ENCODE measurements at places on chromosomes 7 and 10.

- DNase-seq = no peak
Measured at GRCh38 chr7:27912751-27913150, 172.8 kb downstream of the TAX1BP1 start.

GRCh38 chr10:43782814-43783213, 134.1 kb upstream of the ZNF32 start:
- no peak for DNase-seq

- no peak for DNase-seq
Measured at GRCh38 chr7:28596245-28596935, 184.1 kb downstream of the CREB5 start.

DNA sequence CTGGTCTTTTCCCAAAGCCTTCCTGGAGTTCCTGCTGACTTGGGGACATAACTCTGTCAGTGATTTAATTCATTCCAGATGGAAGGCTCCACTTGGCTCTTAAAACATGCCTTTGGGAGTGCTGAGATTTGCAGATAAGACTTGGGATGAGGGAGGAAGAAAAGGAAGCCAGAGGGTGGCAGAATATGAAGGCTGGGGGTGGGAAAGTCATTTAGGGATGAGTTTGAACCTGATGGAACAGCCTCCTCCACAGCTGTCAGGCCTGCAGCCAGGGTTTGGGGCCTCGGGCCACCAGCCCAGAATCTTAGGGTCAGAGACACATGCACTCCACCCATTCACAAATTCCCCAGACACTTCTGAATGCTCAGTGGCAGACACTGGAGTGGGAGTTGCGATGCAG, 28.4 kb upstream of the EIF5AL1 start:
- no peak for DNase-seq

DNA sequence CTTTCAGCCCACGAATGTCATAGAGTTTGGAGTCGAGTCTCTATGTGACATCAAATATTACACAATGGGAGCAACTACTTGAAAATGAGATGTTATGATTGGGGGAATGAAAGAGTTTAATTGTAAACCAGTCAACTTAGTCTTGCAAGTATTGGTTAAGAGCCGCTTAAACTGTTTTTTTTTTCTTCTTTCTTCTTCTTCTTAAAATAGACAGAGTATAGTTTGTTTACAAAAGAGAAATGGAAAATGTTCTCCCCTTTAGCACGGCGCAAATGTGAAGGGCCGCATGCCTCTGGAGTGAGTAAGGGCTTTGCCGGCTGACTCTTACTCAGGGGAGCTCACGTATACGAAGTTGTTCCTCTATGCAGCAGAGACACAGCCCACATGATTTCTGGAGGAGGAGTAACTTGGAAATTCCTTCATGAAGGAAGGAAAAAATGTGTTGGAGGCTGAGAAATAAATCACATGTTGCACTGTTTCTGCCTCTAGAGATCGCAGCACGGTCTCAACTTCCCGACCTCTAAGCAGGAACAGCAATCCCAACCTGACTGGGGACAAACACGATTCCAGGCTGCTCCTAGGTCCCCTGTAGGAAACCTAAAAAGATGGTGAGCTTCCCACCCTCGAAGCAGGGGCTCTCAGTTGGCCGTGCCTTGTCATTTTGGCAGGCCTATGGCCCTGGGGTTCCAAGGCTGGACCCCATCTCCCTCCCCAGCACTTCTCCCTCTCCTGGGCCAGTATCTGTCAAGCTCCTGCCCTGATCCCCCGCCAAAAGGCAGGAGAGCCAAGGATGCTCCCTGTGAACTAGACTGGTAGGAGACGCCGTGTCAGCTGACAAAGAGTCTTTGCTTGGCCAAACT, 44.8 kb downstream of the MYOF start:
- no peak for DNase-seq

GRCh38 chr7:152403726-152404125, 32.1 kb downstream of the KMT2C start:
- no peak for DNase-seq

GRCh38 chr10:103224133-103224532, 21.6 kb upstream of the RPEL1 start:
- no peak for DNase-seq

DNA sequence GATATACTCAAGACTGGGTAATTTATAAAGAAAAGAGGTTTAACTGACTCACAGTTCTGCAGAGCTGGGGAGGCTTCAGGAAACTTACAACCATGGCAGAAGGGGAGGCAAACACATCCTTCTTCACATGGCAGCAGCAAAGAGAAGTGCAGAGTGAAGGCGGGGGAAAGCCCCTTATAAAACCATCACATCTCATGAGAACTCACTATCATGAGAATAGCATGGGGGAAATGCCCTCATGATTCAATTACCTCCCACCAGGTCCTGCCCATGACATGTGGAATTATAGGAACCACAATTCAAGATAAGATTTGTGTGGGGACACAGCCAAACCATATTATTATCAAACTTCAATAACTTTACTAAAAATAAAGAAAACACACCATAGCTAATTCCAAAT, 30.4 kb upstream of the JAZF1 start:
- no peak for DNase-seq

DNA sequence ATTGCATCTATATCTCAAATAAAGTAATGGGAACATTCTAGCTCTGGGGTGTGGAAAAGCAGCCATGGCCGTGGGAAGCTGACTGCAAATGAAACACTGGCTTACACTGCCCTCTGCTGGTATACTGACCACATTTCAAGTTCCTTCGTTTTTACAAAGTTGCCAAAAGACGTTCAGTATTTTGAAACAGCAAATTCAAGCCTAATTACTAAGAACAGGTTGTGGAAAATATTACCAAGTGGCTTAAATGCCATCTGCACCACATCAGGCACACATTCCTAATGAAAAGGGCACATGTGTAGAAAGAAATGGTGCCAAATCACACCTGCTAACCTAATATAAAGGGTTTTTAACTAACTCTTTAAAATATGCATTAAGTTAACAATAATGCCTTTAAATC, 83.9 kb downstream of the JAZF1 start:
- no peak for DNase-seq

- DNase-seq = no peak
Measured at GRCh38 chr7:1287752-1288201, 55.1 kb downstream of the UNCX start.

- DNase-seq = no peak
Measured at GRCh38 chr10:97140049-97140846, 45.5 kb downstream of the SLIT1 start.

GRCh38 chr10:105291571-105291970, 650.5 kb downstream of the SORCS3 start:
- no peak for DNase-seq

DNA sequence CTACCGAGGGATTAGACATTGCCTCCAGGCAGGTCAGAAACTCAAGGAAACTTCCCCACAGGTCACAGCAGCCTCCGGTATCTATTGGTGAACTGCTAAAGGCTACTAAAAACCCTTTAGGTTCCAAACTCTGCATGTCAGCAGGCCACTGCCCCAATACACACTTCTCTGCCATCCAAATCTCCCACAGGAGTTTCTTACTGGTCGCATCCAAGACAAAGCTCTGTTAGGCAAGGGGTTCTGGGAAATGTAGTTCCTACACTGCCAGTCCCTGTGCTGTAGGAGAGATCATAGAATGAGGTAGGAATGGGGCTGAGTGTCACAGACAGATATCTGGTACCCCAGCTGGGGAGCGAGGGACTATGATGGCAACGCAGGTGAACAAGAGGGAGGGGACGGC, 757.0 kb upstream of the C7orf33 start:
- no peak for DNase-seq

DNA sequence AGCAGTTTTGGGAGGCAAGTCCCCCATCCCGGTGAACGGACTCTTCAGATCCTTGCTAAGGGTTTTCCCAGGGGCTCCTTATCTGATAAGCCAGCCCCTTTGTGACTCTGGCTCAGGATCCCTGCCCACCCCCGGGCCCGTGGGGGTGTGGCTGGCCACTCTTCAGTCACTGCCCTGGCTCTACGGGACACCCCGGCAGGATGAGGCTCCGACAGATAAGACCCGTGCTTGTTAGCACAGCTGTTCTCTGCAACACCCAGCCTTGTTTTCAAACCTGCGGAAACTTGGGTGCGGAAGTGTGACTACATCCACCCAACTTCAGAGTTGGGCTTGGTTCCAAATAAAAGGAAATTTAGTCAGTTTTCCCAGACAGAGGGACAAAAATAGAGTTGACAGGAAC, 66.7 kb upstream of the PODXL start:
- no peak for DNase-seq

- DNase-seq = no peak
Measured at GRCh38 chr7:2870471-2870931, 26.4 kb upstream of the GNA12 start.

GRCh38 chr7:44068054-44068453, 2.7 kb upstream of the PGAM2 start:
- no peak for DNase-seq

GRCh38 chr7:82015751-82016150, 245.9 kb upstream of the HGF start:
- no peak for DNase-seq

DNA sequence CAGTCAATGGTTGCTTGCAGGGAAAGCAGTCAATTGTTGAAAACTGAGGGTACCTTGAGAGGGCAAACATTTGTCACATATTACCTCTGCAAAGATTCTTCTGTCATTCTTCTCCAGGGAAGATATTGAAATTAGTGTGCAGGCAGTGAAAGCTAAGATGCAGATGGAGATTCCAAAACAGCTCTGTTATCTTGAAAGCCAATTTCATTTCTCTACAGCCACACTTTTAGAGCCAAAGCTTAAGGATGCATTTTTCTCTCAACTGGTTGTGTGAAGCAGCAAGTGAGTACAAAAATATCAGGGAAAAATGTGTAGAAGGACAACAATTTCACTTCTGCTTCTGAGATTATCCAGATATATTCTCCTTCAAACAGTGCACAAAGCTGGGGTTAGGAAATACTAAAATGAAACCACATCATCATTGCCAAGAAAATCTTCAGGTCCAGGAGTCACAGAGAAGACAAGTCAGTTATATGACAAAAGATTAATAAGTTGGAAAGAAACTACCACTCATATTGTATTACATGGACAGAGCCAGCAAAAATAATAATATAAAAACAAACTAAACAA, 16.3 kb downstream of the SGMS1 start:
- DNase-seq = no peak

- no peak for DNase-seq
Measured at GRCh38 chr7:155280446-155281397, 17.0 kb upstream of the INSIG1 start.

DNA sequence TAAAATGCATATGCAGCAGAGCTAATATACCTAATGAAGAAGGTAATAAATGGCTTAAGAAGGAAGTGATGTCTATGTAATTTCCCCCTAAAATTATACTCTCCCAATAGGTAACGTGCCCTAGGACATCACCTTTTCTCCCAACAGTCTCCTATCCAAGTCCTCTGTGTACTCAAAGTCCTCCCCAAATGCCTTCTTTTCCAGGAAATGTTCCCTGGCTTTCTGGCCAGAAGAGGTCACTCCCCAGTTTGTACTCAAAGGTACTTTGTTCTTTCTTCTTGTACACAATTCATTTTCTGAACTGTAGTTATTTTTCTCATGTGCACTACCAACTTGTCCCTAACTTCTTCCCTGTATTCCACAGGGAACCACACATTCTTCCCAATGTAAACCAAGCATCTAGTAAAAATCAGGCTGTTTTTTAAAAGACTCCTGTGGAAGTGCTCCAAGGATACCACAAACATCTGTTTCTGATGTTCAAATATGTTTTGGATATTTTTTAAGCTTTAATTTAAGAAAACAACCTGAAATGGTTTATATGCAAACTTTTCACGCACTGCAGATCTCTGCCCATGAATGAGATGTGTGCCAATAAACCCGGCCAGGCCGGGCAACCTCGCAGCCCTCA, 262.3 kb upstream of the KLF14 start:
- no peak for DNase-seq

- DNase-seq = no peak
Measured at GRCh38 chr7:40122940-40123254, 11.5 kb downstream of the MPLKIP start.

Data from T-helper 2 cell (primary cell).